Tibial nerve (tissue), 4 donors: ENCODE measurements at places on chromosomes 6 and 20. TPM values are rescaled to one million over a fixed set of nuclear protein-coding genes. Genes with fewer than 3 reads are reported as not detected.

DNMT3B gene
- 1.4 TPM for total RNA-seq

DNA sequence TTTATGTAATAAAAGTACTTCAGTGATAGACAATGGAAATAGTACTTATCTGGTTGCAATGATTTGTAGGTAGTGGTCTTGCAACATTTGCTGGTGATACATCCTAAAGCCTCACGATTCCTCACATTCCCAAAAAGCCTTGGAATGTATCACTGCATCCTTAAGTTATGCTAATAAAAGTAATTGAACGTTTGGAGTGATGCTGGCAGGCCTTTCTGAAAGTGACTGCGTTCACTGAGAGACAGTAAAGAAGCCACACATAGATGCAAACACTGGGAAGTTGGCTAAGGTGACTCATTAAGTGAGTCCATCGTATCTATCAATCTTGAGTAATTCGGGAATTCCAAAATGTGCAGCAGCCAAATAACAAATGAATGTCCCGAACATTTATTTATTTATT, 444.1 kb upstream of the SOX4 start:
- DNase-seq, result no peak

- no peak for DNase-seq
These were observed 130.6 kb downstream of the TENT5A start for GRCh38 chr6:81621816-81622395.

DNA sequence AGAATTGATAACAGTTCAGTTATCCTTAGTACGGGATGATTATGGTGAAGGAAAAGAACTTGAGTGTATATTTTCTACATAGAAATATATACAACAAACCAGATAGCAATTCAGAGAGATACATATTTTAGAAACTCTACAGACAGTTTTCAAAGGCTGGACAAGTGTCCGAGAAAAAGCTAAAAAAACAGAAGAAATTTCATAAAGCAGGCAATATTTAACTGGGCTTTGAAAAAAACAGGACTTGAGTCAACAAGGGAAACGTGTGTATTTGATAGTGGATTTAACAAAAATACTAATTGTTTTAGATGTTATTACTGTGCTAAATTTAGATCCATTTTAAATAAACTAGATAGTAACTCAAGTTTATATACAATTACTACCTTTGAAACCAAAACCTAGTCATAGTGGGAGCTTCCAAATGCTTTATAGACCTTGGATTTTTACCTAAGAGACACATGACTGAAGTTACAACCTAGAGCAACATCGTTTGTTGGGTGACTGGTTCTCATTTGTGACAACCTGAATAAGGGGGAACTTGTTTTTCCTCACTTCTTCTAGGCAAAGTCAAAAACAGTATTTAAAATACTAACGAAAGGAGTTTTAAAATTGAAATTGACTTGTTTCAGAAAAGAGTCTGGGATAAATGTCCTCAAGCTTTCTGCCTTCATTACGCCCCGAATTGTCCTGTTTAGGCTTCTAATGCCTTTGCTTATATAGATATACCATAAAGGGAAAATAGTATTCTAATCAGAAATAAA, 116.7 kb upstream of the PRSS16 start:
- DNase-seq, result no peak

- DNase-seq, result no peak
These were observed 32.5 kb upstream of the TMEM244 start for GRCh38 chr6:129893640-129894039.
